ENCODE measurements at places on chromosomes 11 and 22.

DNA sequence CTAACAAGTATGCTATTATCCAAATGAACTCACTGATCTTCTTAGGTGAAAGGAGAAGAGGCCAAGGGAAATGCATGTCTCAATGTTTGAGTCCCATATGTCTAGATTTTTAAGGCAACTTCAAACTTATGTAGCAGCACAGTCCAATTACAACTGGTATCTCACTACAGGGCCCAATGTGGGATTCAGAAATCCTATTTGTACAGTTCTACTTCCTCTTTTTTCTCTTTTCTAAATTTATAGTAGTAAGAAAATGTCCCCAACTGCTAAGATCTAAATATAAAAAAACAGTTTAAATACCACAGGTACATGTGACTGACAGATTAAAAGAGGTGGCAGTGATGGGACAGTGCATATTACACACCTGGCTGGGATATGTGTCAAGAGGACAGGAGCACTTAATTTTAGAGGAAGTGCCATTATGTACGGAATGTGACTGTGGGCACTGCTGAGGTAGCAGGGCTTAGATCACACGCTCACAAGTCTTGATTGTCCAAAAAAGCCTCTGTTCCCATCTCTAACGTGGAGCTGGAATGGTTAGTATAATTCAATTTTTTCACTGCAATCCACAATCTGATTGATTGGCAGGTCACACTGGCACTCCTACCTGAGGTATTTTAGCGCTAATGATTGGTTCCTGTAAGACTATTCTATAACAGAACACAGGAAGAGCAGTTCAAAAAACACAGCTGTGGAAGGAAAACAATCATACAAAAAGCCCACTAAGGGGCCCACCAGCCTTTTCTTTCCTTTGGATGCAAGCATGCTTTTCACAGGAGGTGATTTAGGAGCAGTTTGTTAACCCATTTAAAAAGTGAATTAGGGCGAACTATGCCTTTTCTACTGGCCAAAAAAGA lies 34.6 kb downstream of the APOL5 start:
- DNase-seq = no peak

DNA sequence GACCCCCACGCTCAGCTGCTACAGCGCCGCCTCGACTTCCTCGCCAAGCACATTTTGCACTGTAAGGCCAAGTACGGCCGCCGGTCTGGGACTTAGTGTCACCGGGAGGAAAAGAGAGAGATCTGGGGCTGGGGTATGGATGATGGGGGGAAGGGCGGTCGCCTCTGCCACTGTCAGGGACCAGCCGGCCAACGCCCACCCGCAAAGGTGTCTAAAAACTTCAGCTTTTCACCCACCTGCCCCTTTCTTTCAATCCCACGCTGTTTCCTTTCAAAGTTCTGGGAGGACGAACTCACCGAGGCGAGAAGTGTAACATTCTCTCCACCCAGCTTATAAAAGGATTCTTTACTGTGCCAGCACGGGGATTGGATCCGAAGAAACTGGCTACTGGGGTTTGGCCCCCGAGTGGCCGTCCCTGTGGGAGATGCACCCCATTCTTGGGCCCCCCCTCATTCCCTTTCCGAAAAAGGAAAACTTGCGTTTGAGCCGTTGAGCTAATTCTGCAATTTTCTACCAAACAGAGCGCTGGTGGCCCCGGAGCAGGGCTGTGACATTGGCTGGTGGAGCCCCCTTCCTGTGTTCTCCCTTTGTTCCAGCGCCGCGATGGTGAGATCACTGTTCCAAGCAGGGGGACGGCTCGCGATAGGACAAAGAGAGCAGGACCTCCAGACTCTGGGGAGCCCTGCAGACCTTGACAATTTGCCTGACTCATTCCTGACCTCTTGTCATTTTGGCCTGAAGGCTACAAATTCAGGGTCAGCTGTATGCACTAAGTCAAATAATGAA lies 1.8 kb downstream of the FJX1 start:
- no peak for DNase-seq

DNA sequence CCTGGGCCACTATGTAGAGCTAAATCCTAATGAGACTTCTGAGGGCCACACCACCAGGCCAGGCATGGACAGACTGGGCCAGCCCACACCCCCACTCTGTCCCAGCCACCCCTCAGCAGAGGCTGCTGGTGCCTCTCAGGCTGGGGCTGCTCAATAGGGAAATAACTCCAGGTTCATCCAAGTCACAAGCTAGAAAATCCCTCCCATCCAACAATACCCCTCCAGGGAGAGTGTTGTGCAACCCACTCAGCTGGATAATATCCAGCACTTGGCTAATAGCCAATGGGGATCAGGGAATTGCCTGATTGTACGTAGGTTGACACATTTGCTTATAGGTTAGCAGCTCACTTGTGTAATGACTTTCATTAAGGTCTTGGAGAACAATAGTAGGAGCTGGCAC lies 64.1 kb upstream of the WNT11 start:
- DNase-seq = no peak

DNA sequence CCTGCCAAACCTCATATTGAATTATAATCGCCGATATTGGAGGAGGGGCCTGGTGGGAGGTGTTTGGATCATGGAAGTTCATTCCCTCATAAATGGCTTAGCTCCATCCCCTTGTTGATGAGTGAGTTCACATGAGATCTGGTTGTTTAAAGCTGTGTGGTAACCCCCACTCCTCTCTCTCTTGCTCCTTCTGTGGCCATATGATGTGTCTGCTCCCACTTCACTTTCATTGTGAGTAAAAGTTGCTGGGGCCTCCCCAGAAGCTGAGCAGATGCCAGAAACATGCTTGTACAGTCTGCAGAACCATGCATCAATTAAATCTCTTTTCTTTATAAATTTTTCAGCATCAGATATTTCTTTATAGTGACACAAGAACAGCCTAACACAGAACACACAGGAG lies 929.0 kb upstream of the FAT3 start:
- DNase-seq = no peak

DNA sequence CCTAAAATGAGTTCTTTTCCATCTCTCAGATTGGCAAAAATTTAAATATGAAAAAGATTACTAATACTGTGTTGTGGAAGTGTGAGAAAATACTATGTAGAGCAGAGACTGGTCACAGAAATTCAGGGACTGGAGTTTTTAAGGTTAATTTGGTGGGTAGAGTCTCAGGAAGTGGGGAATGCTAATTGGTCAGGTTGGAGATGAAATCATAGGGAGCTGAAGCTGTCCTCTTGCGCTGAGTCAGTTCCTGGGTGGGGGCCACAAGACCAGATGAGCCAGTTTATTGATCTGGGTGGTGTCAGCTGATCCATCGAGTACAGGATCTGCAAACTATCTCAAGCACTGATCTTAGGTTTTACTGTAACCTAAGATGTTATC lies 29.4 kb upstream of the TMEM86A start:
- DNase-seq = peak; percentile 2

DNA sequence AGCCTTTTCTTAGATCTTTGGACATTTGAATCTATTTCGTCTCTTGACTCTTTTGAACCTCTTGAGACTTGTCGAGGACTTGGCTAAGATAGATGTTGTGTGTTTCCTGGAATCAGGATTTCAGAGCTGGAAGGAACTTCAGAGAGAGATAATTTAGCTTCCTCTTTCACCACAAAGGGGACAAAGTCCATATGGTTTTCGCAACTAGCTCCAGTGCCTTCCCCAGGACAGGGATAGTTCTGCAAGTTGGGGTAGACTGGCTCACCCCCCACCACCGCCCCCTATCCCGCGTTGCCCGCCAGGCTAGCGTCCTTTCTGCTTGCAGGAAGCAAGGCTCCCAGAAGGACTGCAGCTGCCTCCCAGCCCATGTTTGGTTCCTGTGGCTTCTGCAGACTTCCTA lies 75.7 kb upstream of the MYO18B start:
- DNase-seq = no peak

GRCh38 chr11:10641177-10641911 lies 52.2 kb downstream of the IRAG1 start:
- DNase-seq = no peak

DNA sequence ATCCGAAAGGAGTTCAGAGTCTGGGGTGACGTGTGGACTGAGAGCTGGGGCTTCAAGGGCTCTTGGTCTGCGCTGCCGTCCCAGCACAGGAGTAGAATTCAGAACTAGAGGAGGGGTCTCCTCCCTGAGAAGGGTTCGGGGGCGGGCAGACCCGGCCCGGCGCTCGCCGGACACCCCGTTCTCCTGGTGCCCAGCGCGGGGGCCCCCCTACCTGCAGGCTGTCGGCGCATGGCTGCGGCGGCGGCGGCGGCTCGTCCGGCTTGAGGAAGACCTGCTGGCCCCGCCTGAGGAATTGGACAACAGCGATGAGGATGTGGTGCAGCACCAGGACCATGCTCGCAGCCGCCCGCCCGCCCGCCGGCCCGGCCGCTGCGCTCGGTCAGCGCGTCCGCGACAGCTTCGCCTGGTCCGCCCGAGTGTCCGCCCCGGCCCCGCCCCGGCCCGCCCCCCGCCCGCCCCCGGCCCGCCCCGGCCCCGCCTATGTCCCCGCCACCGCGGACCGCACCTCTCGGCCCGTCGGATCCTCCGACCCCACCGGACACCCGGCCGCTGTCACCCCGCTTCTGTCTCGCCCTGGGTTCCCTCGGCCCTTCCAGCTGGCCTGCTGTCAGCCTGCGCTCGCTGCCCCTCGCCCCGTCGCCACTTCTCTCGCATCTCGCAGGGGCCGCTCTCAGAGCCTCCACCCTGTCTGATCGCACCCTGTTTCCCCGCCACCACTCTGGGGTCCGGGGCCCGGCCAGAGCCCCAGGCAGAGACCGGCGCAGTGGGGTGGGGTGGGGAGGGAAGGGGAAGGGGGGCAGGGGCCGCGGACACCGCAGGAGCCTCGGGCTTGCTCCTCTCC lies 32.0 kb downstream of the PDE2A start:
- peak; percentile 11 for DNase-seq

GRCh38 chr11:16309226-16309625 lies 47.1 kb downstream of the SOX6 start:
- no peak for DNase-seq

GRCh38 chr11:112398798-112399478 lies 138.3 kb upstream of the PLET1 start:
- DNase-seq = no peak

DNA sequence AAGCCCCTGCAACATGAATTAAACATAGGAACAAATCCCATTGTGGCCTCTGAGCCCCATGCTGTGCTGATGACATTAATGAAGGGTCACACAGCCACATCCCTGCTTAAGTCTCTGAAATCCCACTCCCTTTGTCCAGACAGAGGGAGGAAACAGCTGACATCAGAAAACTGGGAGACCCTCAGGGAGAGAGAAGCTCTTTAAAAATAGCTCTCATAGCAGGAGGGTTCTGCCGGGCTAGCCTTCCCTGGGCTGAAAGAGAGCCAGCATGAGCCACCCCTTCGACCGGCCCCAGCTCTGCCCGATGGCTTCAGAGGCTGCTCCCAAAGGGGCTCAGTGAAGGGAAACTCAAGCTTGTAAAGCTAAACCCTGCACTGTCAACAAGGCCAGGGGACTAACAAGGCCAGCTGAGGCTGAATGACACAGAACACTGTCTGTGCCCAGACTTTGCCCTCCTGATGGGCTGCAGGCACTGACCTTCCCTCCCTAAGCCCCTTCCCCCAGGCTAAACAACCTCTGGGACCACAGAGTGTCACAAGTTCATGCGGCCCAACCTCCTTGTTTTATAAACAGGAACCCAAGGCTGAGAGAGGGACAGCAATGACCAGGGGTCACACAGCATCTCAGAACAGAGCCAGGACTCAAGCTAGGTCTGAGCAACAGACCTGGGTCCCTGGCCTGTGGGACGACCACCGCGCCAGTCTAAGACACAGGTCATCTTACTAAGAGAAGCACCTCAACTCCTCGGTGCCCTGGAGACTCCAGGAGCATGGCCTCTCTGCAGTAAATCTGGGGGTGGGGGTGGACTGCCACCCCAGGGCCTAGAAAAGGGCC lies 163.8 kb downstream of the CHST1 start:
- DNase-seq = no peak

Measured in CD8-positive, alpha-beta T cell (primary cell).